Tongue (tissue), 3 donors: ENCODE measurements at places on chromosomes 4 and X. TPM values are rescaled to one million over a fixed set of nuclear protein-coding genes. Genes with fewer than 3 reads are reported as not detected.

JADE1 gene
- total RNA-seq, result 36.7 TPM

DNA sequence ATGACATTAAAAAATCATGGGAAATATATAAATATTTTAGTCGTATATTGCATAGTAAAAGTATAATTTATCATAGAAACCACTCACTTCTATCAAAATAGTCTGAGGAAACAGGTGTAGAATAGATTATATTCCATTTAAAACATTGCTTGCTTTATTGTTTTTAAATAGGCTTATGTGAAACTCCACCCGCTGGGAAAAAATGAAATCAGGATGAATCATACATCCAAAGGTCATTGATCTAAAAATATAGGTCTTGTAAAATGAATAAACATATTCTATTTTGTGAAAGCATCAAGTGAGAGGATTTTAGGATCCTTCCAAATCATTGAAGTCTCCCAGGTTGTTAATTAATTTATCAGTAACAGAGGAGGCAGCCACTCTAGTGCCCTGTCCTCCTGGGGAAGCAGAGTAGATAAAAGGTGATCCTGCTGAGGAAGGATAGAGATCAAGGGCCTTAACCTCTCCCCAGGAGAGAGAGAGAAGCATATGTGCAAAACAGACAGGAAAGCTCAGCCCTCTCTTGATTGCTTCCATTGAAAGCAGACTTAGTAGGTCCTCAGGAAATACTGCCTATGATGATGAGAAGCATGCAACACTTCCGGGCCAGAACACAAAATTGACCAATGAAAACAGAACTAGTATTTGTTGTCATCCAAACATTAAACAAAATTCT lies 96.8 kb upstream of the MAP9 start:
- no peak for DNase-seq

RTL3 gene
- 1.9 TPM for total RNA-seq

DNA sequence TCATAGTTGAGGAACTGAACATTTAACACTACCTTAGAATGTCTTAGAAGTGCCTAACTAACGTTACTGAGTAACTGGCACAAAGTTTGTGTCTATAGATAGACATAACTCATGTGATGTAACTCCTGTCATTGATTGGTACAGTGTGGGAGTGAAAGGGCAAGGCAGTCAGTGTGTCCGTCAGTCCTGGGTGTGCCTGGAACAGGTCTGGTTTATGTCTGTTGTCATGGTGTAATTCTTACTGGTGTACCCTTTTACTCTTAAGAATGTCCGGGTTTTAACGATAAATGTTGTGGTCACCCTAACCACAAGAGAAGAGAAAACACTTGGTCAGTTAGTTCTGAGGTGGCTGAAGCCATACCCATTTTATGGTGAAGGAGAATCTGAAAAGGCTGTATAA lies 93.1 kb upstream of the ESX1 start:
- DNase-seq, result no peak

DRD5 gene
- 1.1 TPM for total RNA-seq

DNA sequence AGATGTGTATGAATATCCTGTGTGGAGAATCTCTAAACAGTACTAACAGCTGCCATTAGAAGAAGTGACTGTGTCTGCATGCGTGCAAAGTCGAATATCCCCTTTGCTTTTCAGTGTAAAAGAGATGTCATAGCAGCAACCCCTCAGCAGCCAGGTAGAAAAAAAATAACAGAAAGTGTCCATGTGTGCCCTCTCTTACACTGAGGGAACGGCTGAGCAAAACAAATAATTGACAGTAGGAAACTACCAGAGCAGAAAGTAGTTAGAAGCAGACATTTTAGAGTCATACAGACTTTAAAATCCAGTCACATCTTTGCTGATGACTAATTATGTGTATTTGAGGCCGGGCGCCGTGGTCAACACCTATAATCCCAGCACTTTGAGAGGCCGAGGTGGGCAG lies 370.8 kb downstream of the GPM6A start:
- DNase-seq, result no peak

DNA sequence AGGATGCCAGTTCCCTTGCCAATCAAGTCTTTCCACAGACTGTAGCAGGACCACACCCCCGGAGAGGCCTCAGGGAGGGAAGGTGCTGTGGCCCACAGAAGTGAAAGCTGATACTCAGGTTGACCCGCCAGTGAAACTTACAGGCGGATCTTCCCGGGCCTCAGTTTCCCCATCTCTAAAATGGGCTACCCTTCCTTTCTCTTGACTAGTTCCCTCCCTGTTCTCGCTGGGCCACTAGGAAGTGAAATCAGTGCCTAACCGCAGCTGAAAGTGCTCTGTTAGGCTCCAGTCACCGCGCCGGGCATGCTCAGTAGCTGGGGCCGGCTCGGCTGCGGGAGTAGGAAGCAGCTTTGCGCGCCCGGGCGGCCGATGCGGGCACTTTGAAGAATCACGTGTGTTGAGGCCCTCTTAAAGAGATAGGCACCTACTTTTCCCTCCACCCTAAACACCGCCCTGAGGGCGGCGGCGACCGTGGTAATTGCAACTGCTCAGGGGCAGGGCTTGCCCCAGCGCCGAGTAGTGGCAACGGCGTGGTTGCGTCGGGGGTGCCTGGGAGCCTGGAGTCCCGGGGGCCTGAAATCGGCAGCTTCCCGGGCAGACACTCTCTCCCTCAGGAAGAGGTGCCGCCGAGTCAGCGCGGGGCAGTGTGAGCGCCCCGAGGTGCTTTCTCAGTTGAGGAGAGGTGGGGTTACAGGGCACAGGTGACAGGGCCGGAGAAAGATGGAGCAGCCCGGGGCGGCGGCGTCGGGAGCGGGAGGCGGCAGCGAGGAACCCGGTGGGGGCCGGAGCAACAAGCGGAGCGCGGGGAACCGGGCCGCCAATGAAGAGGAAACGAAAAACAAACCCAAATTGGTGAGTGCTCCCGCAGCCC lies at the start of gene DIAPH2:
Gene DIAPH2 (plus strand): TSS at position 504 of the 871 bp plus-strand sequence.
- DNase-seq, result peak; percentile 74

- no peak for DNase-seq
Measured at GRCh38 chr4:2417765-2418649, at the start of gene ZFYVE28. Gene ZFYVE28, minus strand, starts transcription at chr4:2418645. Its CDS starts 322 bp downstream, at chr4:2418323.

DNA sequence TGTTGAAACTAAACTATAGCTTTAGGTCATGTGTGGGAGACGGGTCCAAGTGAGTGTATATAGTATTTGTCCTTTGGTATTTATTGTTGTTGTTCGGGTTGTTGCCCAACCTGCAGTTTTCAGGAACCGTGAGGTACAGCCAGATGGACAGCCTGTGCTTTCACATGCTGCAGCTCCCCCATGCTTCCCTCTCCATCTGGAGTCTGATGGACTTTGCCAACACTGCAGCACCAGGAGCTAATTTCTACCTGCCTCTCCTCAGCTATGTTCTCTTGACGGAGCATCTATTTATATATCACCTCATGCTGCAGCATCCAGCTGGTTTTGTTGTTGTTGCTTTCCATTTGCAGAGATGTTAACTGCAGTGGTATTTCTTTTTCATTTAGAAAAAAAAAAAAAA lies 80.1 kb downstream of the TLL1 start:
- peak; percentile 2 for DNase-seq

GRCh38 chrX:154800478-154801210 lies 4.6 kb downstream of the MPP1 start:
- DNase-seq, result no peak

DNA sequence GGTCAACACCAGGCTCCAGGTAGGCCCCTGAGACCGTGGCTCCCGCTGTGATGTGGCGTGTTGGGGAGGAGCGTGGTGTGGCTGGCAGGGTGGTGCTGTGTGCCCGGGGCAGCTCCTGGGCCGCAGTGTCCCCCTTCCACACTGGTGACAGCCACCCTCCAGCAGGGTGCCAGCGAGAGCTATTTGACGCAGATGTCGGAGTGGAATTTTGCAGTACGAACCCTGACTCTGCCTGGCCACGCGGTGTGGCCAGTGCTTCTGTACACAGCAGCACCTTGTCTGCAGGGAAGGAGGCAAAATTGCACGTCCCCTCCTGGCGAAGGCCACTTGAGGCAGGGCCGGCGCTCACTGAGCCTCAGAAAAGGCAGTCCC lies 53.2 kb downstream of the CPZ start:
- DNase-seq, result no peak

GRCh38 chr4:91837608-91838029 lies 466.1 kb upstream of the GRID2 start:
- DNase-seq, result no peak

GRCh38 chr4:159188646-159189045 lies 85.8 kb downstream of the RAPGEF2 start:
- no peak for DNase-seq

PDZD4 gene
- 4.1 TPM for total RNA-seq

GRCh38 chr4:4439782-4440181 lies 52.9 kb downstream of the NSG1 start:
- DNase-seq, result no peak

DNA sequence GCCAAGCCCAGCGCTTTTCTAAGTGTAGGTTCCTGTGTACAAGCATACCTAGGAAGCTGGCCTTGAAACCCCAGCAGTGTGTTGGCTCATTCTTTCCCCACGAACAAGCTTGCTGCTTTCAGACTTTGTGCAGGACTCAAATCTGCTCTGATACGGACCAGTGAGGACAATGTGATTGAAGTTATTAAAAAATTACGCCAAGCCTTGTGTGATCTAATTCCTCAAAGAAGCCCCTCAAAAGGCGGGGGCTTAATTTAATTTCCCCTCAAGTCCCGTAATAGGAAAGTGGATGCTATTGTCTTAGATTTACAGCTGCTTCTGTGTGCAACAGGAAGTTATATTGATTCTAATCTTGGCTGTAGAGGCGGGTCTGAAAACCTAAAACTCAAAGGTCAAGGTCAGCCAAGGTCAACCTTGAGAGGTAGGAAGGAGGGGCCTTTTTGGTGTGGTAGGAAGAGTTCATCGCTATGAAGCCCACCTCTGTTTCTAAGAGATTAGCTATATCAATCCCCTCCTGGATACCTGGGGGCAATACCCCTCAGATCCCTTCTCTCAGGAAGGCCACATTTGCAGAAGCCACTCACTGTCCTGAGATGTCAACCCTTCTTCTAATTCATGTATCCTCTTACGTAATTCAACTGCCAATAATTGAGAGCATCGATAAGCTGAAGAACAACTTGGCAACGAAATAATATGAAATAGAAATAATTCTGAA lies 45.1 kb downstream of the TBC1D9 start:
- no peak for DNase-seq

GRCh38 chr4:118112117-118113046 lies 78.1 kb downstream of the NDST3 start:
- no peak for DNase-seq

GRCh38 chr4:185546335-185546734 lies 11.0 kb upstream of the PDLIM3 start:
- peak; percentile 58 for DNase-seq

GRCh38 chrX:118983513-118983912 lies 9.1 kb downstream of the LONRF3 start:
- no peak for DNase-seq

DNA sequence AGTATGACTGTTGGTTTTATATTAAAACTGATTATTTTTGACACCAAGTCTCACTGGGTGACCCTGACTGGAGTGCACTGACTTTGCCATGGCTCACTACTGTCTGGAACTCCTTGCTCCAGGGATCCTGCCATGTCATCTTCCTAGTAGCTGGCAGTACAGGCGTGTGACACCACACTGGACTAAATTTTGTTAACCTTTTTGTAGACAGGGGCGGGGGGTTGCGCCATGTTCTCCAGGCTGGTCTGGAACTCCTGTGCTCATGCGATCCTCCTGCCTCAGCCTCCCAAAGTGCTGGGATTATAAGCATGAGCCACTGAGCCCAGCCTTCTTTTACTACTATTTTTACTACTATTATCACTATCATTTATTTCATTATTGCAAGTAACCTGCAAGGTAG lies 8.9 kb downstream of the XAGE1A start:
- no peak for DNase-seq

- no peak for DNase-seq
Measured at GRCh38 chr4:41655177-41655576, 93.3 kb downstream of the PHOX2B start.

ARR3 gene
- total RNA-seq, result not detected

- no peak for DNase-seq
Measured at GRCh38 chr4:168057412-168057811, 34.9 kb upstream of the ANXA10 start.
